ENCODE measurements at places on chromosomes 7 and 10.

DNA sequence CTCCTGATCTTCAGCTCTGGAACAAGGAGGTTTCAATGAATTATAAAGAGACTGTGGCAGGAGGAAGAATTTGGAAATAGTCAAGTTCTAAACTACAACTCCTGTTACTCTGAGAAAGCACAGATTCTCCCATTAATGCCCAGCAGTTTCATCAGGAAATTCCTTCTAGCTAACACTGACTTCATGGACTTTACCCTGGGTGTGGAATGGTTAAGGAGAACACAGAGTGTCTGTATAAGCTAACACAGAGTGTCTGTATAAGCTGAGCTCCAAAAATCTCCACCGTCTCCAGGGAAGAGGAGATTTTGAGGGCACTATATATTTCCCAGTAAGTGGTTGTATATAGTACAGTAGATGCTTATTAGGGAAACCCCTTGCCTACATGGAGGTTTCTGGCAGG lies 675.5 kb downstream of the XPNPEP1 start:
- no peak for DNase-seq

- DNase-seq: no peak
These were observed 117.0 kb upstream of the BTBD16 start for GRCh38 chr10:122154031-122154544.

DNA sequence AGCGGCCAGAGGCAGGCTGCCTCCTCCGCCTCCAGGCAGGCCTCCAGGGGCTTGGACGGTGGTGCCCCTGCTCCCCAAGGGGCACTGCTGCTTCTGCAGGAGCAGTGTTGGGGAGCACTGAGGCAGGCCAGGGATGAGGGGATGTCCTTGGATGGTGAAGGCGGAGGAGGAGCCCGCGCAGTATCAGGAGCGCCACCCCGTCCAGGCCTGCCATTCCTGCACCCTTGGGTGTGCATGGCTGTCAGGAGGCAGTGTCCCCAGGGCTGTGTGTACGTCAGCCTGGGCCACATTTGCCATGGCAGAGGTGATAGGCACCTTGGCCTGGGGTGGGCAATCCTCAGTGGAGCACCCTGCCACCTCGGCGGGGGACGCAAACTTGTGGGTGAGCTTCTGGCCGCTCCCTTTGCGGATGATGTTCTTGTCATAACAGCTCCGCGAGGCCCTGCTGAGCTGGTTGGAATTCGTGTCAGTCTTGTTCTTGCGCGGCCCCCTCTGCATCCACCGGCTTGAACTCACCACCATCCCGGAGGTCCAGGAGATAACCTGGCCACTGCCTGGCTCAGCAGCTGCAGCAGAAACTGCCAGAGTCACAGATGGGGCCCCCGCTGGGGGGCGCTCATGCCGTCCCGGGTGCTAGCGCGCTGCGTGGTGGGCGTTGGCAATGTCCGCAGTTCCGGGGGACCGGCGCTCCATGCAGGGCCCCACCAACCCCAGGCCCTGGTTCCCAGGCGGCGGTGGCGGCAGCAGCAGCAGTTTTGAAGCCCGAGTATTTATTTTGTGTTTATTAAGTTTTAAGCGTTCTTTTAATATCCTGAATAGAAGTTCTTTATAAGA lies 182.3 kb upstream of the ADCY1 start:
- no peak for DNase-seq

DNA sequence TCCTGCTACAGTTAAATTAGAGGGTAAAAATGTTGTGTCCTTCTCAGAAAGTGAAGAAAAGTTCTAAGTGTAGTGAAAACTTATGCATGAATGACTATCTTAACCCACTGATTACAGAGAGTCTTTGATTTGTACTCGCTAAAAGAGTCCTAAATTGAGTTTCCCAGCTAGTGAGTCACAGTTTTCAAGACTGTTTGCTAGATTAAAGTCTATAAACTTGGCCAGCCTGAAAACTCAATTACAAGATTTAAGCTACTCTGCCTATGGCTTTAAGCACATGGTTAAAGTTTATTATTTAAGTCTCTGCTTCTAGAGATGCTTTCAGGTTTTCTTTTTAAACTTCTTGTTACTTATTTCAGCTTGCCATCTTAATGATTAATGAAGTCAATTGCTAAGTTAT lies 44.4 kb downstream of the MRPS24 start:
- DNase-seq: no peak

DNA sequence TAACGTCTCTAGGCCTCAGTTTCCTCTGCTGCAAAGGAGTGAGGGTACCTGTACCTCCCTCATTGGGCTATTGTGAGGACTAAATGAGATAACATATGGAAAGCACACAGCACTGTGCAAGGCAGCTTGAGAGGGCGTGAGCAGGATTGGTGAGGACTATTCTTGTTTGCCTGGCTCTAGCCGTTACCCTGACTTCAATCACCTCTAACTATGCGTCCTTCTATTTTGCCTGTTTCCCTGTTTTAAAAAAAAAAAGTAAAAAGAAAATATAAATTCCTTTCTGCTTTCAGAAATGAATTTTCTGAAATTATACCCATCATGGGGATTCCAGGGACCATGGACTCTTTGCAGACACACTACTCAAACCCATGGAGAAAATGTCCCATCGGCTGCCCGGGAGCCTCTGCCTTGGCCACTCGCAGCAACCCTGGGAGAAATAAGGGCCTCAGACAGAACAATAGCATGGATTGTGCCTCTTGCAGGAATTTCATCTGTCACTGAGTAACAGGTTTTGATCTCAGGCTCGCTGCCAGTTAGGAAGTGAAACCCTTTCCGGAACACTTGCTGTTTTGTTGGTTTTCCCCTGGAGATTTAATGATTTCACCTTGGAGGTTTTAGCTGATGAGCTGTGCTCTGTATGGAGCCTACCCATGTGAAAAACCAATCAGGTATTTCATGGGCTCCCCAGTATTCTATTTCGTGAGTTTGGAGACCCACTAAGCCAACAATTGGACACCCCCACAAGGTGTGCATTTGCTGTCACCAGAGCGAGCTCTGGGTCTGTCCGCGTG lies 55.6 kb downstream of the STEAP1B start:
- DNase-seq: no peak

DNA sequence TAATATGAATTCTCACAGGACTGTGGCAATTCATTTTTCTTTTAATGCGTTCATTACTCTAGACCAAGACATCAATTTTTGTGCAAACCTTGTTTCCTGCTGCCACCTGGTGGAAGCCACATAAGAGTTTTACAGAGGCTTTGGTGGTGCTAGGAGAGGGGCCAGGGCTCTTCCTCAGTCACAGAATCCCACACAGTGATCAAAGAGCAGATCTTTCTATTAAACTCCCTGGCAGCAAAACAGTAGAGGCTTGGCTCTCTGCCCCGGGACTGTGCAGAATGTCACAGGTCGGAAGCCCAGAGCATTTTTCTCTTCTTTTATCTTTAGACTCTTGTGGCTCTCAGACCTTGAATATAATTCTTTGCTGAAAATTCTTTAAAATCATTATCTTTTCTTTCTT lies 506.4 kb upstream of the C7orf33 start:
- peak; percentile 27 for DNase-seq

GRCh38 chr7:154775681-154776080 lies 227.2 kb downstream of the PAXIP1 start:
- DNase-seq: no peak

- no peak for DNase-seq
These were observed 38.4 kb downstream of the PTPRN2 start for GRCh38 chr7:158549176-158549615.

GRCh38 chr10:128398118-128398517 lies 271.9 kb upstream of the MKI67 start:
- DNase-seq: no peak

- no peak for DNase-seq
These were observed 65.3 kb downstream of the EBF3 start for GRCh38 chr10:129898706-129899268.

GRCh38 chr10:131743190-131744151 lies 157.3 kb upstream of the PPP2R2D start:
- peak; percentile 15 for DNase-seq

- DNase-seq: no peak
These were observed 367.7 kb downstream of the SFMBT2 start for GRCh38 chr10:7043055-7043653.

DNA sequence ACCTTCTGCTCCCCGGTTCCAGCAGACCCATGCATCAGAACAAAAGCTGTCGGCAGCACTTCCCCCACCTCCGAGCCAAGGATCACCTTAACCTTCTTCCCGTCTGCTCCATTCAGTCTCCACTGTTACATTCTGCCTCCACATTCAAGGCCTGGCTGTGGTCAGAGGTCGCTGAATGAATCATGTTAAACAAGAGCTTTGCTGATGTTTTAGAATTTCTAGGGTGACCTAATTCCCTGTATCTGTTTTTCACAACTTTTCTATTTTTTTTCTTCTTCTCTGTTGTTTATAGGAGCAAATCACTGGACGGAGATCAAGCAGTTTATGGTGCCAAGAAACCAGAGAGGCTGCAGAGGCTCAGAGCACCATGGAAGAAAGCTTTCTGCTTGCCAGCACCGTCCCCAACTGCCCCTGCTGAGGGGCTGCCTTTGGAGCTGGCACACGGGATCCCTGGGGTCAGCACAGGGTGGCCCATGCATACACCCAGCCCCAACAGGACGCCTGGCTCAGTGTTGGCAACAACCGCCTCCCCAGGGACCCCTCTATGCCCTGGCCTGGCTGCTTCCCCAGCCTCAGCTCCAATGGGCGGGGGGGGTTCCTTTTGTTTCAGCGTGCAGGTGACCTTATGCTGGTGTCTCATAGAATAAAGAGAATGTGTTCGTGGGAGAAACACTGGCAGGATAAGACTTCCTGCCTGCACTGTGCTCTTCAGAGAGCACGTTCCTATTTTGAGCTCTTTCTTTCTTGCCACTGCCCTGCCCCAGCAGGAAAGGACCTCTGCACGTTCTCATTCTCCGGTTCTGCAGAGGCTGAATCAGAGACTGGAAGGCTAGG lies 182.7 kb upstream of the LYZL2 start:
- no peak for DNase-seq

Data from activated CD4-positive, alpha-beta T cell treated with anti-CD3 and anti-CD28 coated beads, Interleukin-2, amount 50 U/mL, for 16 hours (primary cell).